ENCODE measurements at places on chromosomes 3 and 15.
A peak's percentile ranks its signal among the peaks of the same experiment; 100 is the strongest.

DNA sequence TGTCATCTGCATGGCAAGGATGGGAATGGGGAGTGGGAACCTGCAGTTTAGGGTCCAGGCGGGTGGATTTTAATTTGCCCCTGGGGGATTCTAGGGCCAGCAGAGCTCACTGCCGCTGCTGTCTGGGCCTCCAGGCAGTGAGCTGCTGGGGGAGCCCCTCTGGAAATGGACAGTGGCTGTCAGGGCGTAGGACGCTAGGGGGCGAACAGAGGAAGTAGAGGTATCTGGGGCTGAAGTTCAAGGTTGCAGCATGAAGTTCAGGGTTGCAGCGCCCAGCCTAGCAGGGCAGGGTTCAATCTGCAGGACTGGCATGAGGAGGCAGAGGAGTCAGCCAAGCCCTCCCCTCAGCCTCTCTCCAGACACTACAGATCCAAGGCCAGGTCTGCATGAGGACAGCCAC, 49.5 kb downstream of the APBA2 start:
- no peak for DNase-seq

DNA sequence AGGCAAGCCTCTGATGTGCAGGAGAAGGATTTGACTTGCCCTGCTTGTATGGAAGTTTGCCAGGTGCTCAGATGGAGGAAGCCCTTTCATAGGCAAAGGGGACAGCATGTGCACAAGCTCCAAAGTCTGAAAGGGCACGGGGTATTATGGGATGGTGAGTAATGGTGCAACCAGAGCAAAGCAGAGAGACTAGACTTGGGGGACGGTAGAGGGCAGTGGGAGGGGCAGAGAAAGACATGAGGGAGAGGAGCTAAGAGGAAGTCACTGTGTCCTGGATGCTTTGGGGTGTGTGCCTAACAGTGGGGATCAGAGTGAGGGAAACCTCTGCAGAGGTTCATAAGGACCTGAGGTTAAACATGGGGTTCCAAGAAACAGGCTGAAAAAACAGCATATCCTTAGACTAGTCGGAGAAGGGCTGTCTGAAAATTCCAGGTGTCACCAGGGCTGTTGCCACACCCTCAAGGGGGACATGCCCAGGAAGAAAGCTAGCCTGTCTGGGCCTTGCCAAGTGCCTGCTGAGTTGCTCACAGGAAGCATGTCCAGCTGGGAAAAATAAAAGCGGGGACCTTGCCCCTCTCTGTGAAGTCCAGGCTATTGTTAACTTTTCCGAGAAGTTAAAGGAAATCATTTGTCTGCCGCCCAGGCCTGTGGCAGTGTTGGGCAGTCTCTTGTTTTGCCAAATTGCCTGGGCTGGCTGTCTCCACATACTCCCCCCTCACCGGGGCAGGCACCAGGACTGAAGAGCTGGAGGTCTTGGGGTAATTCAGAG, 47.1 kb downstream of the HRH1 start:
- no peak for DNase-seq

- DNase-seq = no peak
These were observed 24.0 kb upstream of the SPTBN5 start for GRCh38 chr15:41917767-41918430.

- DNase-seq = no peak
These were observed 449.0 kb downstream of the PDCD6IP start for GRCh38 chr3:34247401-34247800.

DNA sequence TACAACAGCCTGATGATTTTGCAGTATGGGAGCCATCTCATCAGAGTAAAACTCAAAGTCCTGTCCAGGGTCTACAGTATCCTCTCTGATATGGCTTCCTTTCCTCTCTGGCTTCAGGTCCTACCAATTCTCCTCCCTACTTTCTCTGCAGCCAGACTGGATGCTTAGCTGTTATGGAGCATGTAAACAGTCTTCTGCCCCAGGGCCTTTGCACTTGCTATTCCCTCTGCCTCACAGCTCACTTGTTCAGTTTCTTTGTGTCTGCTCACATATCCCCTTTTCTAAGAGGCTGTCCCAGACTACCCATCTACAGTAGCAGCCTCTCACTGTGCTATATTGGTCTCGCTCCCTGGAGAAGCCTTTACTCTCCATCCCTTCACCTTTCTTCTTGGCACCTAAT, 62.2 kb downstream of the TLNRD1 start:
- DNase-seq = no peak

- DNase-seq = no peak
These were observed 8.7 kb upstream of the LRRC58 start for GRCh38 chr3:120357807-120358206.

DNA sequence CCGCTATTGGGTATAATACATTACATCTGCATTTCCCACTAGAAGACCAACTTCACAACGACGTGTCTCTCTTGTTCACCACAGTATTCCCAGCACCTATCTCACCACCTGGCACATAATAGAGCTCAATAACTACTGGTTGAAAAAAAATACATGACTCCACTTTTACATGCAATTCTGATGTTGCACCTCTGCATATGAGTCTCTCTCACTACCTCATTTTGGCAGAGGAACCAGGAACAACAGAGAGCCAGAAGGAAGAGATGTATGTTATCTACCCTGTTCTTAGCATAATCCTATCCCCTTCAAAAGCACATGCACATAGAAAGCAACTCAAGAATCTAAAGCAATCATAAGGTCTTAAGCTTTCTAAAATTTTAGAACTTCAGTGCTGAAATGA, 61.6 kb downstream of the SHQ1 start:
- DNase-seq = no peak

- no peak for DNase-seq
These were observed 85.7 kb downstream of the RYR3 start for GRCh38 chr15:33396475-33396874.

GRCh38 chr3:55813268-55814097, 326.4 kb upstream of the WNT5A start:
- no peak for DNase-seq

DNA sequence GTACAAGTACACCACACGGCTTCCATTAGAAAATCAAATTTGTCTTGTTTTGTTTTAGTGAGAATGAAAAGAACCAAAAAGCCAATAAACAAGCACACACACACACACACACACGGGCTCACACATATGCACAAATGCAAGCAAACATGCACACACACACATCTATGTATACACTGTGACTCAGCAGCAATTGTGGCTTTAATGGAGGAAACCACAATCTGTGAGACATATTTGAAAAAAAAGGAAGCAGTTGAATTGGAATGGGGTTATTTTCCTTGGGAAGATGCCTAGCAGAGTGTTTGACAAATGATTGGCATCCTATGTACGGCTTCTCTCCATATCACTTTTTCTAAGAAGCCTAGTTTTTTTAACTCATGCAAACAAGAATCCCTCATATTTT, 201.1 kb upstream of the ARRDC4 start:
- DNase-seq = no peak

- no peak for DNase-seq
These were observed 48.8 kb downstream of the UBP1 start for GRCh38 chr3:33391255-33391995.

GRCh38 chr3:138203938-138204337, 16.8 kb downstream of the ARMC8 start:
- DNase-seq = no peak

- DNase-seq = no peak
These were observed 38.8 kb upstream of the SPTBN5 start for GRCh38 chr15:41932511-41933289.

DNA sequence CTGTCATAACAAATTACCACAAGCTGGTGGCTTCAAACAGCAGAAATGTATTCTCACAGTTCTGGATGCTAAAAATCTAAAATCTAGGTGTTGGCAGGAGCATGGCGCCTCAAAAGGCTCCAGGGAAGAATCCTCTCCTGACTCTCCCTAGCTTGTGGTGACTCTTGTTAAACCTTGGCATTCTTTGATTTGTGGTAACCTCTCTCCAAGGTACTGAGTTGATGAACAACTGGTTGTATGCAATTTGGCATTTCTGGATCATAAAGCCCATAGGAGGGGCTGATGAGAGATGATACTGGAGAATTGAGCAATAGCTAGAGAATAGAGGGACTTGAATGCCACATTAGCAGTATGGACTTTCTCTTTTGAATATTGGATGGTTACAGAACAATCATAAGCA, 821.8 kb downstream of the TBL1XR1 start:
- DNase-seq = no peak

DNA sequence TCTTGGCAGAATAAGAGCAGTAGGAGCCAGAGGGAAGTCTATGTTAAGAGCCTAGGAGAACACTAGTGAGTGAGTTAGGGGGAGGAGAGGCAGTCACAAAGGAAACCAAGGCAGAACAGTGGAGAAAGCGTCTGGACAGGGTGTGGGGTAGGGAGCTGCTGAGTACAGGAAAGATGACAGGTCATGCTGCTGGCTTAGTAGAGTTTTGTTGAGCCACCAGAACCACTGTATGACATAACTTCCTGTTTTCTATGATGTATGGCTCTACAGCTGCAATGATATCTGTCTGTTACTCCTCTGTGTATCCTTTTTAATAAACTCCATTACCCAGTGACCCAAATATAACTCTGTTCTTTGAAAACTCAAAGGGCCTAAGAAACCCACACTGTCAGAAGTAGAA, 10.6 kb upstream of the STT3B start:
- DNase-seq = no peak

GRCh38 chr3:172084871-172085556, 45.6 kb downstream of the FNDC3B start:
- no peak for DNase-seq

DNA sequence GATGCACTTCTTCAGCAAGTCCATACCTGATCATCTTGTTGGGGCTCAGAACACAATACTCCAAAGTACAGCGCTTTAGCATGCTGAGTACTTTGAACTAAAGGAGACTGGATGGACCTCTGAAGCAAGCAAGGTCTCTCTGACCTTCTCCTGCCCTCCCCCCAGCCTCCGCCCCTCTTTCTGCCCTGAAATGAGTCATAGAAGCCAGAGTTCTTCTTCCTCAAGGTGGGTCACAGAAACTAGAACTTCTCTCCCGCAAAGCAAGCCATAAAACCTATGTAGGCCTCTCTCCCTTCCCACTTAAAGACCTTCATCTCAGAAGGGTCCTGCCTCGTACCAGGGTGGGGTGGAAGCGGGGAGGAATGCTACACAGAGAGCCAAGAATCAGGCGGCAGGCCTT, 230.5 kb upstream of the PROK2 start:
- DNase-seq = no peak

- DNase-seq = no peak
These were observed 210.7 kb upstream of the NSMCE3 start for GRCh38 chr15:29480278-29480677.

DNA sequence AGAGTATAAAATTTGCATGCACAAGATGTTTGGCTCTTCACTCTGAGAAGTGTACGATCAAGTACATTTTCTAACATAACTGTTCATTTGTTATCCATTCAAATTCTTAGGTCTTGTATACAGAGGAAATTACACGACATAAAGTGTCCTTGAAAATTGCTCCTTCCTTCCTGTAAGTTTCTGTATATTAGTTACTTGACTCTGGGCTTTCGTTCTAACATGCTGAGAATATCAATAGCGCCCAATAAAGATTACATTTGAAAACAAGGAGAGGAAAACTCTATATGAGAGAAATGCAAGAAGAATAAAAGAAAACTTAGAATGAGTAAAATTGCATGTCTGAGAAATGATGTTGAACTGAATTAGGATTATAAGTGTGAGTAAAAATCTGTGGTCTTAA, 722.5 kb upstream of the CADM2 start:
- no peak for DNase-seq

GRCh38 chr3:134483195-134483900, 2.4 kb downstream of the ANAPC13 start:
- DNase-seq = no peak

GRCh38 chr15:20356444-20356910, 185.1 kb downstream of the GOLGA6L6 start:
- peak; percentile 69 for DNase-seq

- DNase-seq = no peak
These were observed 203.3 kb upstream of the LMCD1 start for GRCh38 chr3:8298021-8298954.

DNA sequence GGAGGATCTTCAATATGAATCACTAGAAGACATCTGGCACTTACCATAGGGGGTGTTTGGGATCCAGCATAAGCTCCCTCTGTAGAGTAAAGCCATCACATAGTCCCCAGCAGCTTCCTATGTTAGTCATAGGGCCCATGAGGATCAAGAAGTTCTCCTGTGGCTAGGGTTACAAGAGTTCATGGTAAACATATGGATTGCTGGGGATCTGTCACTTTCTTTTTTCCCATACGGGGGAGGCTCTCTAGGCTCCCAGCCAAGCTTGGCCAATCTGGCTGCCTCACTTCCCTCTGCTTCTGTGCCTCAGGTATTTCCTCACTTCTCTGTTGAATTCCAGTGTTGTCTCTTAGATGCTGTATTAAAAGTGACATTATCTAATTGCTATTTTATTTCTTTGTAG, 597.9 kb downstream of the PDCD6IP start:
- DNase-seq = no peak

DNA sequence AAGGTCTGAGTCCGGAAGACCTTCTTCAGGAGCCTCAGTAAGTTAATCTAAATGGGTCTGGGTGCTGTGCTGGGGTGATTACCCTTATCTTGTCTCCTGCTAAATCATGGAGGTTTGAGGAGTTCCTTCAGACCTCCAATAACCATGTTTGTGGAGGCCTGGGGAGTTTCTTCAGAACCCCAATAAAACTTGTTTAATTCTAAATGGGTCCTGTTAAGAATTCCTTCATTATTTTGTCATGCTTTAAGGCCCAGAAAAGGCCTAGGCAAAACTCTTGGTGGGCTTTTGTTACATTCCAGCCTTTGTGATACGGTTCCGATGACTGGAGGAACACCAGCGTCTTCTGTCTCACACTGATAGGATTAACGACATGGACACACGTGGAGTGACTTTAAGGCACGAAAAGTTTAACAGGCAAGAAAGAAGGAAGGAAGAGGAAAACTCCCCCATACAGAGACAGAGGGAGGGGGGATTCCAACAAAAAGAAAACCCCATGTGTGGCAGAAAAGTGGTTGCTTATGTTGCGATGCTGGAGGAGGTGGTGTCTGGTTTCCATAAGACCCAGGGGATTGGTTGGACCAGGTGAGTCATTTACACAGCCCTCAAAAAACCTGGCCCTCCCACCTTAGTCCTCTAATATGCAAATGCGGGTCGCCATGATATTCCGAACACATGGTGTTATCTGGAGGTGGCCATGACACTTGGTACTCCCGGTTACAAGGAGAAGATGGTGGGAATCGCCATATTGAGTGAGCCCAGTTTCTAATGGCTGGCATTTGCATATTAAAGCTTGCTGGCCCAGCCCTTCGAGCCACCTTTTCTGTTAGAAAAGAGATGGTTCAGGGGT, 72.6 kb upstream of the MFGE8 start:
- no peak for DNase-seq
